ENCODE measurements at places on chromosomes 11 and 22.

- DNase-seq: no peak
Measured at GRCh38 chr11:71428861-71429435, 19.2 kb downstream of the DHCR7 start.

GRCh38 chr11:70087446-70088167 lies 9.5 kb downstream of the ANO1 start:
- no peak for DNase-seq

DNA sequence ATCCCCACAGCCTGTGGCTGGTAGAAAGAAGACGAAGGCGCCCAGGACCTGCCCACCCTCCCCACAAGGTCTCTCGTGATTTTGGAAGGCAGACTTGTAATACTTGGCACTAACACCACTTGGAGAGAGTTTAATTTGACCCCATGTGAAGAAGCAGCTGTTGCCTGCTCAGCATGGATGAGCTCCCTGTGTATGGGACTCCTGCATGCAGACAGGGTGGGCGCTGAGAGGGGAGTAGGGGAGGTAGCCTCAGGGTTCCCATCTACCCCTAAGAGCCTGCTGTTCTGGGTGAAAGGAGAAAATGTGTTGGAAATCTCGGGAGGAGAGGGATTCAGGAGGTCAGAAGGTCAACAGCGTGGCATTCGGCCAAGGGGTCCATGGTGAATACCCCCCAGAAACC lies 625.9 kb downstream of the TBC1D22A start:
- no peak for DNase-seq

DNA sequence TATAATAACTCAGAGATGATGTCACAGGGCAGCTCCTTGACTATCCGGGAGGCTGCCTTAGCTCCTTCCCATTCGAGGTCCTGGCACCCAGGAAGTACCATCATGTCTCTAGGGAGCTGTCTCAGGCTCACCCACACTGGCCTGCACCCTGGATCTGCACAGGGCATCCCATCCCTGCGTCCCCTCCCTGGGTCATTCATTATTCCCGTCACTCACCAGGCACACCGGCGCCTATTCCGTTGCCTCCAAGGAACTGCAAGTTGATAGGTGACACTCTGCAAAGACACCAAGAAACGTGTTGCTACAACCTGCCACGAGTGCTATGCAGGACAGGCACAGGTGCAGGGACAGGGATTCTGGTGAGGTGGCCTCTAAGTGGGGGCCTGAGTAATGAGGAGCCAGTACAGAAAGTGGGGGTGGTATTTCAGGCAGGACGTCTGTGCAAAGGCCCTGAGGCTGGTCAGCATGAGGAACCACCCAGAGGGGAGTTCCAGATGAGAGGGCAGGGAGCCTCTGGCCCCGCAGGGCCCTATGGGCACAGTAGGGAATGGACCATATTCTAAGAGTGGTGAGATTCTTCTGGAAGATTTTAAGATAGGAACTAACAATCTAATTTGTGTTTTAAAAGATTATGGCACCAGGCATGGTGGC lies 71.6 kb upstream of the SHANK2 start:
- no peak for DNase-seq

DNA sequence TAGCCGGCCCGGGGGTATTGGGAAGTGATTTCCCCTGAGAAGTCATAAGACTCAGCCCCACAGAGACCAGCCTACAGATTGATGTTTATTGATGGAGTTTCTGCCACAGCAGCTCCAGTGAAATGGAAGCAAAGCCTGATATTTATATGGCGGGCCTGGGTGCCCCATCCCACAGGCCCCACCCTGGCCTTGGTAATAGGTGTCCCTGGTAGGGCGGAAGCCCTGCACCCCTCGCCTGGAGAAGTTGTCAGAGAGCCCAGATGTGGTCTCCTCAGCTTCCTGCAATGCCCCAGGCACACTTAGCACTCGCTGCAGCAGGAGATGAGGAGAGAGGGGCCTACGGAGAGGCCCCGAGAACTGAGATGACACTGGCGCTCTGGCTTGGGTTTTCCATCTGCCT lies 107.4 kb downstream of the MORC2 start:
- DNase-seq: no peak

DNA sequence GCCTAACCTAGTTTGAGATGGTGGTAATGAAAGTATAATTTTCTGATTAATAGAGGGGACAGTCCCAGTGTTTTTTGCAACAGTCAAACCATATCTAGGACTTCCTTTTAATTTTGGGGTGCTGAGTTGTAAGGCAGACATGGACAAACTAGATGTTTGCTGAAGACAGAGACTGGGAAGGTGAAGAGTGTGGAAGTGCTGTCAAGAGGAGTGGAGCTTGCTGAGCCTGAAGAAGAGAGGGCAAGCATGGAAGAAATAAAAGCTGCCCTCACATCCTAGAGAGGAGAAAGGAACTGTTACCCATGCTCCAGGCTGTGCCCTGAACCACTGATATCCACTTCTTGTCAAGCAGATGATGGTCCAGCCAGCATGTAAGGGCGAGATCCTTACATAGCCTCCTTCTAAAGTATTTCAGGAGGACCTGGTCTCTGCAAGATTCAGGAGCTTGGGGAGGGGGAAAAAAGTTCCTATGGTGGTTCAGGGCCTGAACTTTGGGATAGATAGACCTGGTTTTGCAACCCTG lies 51.4 kb downstream of the PRR5L start:
- DNase-seq: no peak

GRCh38 chr11:89421718-89422117 lies 69.5 kb downstream of the NOX4 start:
- no peak for DNase-seq

GRCh38 chr11:61659413-61660196 lies 20.6 kb upstream of the DAGLA start:
- DNase-seq: no peak

DNA sequence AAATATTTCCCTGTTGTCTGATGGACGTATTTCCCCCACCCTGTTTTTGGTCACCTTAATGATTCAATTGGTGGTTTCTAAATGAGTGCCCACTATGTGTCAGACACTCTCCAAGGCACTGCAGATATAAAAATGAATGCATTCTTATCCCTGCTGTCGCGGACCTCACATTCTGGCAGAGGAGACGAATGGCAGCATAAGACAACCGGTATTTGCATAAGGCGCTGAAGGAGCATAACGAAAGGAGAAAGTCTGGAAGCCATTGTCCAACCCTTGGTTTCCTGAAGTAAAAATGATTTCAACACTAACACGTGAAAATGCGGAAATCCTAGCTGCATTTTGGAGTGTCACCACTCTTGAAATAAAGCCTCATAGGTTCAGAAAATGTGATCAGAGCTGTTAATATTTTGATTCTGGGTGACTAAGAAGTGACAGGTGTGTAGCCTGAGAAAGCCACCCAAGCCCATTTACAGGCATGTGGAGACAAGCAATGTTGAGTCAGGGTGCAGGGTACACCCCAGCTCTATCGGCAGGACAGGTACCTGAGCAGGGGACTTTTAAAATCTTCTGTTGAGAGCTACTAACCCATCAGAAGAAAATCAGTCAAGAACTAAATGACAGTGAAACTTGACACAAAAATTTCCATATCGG lies 10.1 kb upstream of the GAB2 start:
- DNase-seq: no peak

DNA sequence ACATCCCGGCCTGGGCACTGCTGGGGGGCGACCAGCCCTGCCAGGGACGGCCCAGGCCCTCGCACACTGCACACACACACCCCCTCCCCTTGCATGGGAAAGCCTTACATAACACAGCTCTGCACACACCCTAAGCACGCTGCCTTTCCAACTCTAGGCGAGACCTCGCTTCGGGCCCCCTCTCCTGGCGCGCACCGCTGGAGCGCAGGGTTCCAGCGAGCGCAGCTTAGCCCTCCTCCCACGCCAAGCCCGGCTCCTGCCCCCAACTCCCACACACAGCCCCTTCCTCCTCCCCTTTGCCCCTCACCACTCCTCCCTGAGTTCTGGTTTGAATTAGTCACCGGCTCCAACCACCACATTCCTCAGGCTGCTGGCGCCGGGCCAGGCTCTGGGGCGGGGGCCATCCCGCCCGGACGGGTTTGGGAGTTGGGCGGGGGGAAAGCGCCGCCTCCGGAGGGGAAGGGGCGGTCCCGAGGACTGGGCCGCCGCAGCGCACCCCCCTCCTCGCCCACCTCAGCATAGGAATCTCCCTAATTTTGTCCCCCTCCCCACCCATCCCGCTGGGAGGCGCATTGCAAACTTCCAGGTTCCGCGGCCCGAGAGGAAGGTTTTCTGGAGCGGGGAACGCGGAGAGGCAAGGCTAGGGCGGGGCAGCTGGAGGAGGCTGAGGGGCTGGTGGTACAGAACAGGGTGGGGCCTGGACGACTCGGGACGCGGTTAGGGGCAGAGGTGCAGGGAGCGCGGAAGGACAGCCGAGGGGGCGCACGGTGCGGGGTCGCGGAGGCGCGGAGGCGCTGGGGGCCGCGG lies 966 bp downstream of the AHNAK start:
- DNase-seq: peak; percentile 99

DNA sequence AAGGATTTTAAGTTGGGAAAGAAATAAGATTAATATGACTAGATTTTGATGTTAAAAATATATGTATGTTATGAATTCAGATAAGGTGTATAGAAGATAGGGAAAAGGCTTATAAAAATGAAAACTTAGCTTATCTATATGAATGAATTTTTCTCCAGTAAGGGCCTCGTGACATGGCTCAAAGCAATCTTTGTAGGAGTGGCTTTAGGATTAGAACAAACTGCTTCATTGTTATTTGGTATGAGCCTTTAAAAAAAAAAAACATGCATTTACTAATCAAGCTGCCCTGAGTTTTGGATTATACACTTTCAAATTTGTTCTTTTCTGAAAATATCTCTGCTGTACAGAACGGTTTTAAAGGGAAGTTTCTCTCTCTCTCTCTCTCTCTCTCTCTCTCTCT lies 905.9 kb downstream of the OPCML start:
- DNase-seq: no peak

GRCh38 chr11:1763336-1763795 lies 361 bp downstream of the CTSD start:
- no peak for DNase-seq

GRCh38 chr11:30326114-30326778 lies 3.3 kb downstream of the ARL14EP start:
- no peak for DNase-seq

DNA sequence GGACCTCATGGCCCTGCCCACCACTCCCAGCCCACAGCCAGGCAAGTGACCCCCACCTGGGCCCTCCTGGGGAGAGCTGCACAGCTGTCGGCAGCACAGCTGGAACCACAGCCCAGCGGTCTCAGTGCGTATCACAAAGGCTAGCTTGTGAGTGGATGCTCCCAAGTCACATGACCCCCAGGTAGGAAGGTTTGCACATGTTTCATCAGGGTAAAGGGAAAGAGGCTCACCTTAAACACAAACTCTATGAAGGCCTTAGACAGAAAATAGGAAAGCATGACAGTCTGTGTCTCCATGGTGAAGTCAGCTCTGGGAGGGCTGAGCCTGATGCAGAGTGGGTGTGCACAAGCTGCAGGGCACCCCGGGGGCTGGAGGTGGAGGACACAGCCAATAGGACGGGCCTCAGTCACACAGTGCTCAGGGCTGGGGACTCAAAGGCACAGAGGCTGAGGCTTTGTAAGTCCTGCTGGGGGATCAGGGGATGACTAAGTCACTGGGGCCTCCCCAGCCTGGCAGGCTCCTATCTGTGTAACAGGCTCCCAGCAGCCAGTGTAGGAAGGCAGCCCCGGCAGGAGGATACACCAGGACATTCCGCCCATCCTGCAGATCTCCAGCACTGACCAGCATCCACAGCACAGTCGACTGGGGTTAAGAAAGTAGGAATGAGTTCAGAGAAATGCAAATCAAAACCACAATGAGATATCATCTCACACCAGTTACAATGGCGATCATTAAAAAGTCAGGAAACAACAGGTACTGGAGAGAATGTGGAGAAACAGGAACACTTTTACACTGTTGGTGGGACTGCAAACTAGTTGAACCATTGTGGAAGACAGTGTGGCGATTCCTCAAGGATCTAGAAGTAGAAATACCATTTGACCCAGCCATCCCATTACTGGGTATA lies 22.0 kb downstream of the CELSR1 start:
- peak; percentile 11 for DNase-seq

DNA sequence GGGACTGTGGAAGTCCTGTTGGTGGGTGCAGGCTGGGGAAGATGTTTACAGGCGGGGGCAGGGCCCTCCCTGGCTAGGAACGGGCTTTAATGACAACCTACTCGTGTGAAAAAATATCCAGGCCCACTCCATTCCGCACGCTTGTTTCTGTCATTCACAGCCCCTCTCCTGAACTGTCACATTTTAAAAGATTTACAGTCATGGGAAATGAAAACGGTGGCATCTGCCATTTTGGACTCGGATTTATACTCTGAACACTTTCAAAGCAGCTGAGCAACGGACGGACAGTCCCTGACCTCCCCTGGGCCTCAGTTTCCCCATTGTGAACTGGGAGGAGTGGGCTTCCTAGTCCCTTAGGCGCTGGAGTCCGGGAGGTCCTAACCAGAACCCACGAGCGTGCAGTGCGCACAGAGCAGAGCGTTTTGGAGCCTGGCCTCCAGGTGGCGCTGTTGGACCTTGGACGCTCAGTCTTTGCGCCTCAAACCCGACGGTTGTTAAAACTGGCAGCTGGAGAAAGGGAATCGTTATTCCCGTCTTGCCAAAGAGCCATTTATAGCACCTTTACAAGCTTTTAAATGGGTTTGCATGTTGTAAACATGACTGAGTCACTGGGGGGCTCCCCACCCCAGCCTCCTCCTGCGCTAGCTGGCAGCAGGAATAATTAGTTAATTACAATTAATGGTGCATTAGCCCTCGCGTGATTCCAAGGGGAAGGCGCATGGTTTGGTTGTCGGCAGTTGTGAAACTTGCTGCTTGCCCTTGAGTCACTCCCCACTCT lies 75.3 kb downstream of the FBLN1 start:
- DNase-seq: peak; percentile 74

DNA sequence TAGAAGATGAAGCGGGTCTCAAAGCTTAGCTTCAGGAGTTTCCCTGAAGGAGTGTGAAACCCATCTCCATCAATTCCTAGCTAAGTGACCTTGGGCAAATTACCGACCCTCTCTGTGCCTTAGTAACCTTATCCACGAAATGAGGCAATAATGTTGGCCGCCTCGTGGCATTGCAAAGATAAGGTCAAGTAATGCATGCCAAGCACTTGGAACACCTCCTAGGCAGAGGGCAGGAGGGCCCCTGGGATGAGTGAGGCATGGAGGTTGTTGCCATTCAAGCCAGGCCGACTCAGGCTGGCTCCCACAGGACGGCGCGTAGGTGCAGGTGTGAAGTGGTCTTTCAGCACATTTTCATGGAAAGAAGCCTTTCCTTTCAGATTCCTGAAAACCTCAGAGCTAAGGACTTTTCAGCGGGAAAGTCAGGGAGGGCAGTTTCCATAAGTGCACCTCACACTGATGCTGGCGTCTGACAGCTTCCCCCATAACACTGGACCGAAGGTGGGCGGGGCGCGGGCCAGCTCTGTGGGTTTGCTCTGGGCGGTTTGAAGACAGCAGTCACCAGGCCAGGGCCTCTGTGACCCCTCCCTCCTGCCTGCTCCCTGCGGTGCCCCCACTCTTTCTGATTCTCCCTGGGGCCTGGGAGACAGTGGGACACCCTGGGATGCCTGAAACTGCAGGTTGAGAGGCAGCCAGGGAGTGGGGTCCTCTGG lies 25.2 kb downstream of the RPS6KA4 start:
- DNase-seq: no peak

GRCh38 chr11:119167933-119168332 lies 592 bp upstream of the NLRX1 start:
- DNase-seq: no peak

All from fibroblast of skin of right quadriceps (primary cell).